ENCODE measurements at places on chromosomes 1 and 21. TPM values are rescaled to one million over a fixed set of nuclear protein-coding genes. Genes with fewer than 3 reads are reported as not detected.
A peak's percentile ranks its signal among the peaks of the same experiment; 100 is the strongest.

DNA sequence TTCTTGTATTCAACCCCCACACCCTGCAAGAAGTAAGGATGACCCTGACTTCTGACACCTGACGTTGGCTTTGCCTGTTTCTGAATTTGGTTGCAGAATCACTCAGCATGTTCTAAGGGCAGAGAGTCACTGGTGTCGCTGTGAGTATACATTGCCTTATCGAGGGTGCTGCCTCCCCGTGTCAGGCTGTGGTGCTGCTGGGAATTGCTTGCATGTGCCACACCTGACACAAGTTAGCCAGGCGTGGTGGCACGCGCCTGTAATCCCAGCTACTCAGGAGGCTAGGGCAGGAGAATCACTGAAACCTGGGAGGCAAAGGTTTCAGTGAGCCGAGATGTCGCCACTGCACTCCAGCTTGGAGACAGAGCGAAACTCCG lies 45.9 kb downstream of the WDR4 start:
- H3K27me3 ChIP-seq, result no peaks in the 10 kb centered on the region
- H3K36me3 ChIP-seq, result no peaks in the 10 kb centered on the region
- H3K4me3 ChIP-seq, result no peak overlapping the region
- DNase-seq, result peak; percentile 46

The ESPN gene
- 10.8 TPM for total RNA-seq

DNA sequence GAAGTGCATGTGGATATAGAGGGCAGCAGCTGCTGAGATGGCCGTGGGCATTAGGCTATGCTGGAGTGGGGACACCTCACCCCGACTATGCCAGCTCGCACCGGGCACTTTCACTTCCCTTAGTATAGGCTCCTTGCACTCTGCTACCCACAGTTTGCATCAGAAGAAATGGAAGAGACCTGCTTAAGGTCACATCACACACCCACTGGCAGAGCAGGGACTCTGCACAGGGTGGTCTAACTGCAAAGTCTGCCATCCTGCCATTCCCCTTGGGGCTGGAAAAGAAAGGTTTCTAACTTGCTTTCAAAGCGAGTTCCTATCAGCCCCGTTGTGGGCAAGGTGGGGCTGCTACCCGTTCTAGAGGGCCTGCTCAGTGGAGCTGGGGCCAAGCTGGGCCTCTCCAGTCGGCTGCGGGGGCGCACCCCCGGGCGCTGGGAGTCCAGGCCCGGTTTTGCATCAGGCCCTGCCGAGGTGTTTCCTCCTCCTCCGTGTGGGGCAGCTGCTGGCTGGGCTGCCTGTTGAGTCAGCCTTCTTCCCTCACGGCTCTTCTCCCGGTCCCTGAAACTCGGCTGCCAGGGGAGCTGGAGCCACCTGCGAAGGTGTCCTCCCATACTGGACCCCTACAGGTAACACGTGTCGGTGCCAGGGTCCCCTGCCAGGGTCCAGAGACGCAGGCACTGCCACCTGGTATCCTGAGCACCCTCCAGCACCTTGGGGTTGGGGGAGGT lies at the start of gene SYTL1:
SYTL1 (plus strand) TSS at position 498 of the 728 bp plus-strand sequence. CDS start 3,313 bp downstream, outside the sequence.
- H3K27ac ChIP-seq, result peak within 1 kb of the TSS; percentile 87
- peaks cover 4% of the 10 kb centered on the region for H3K4me1 ChIP-seq
- H3K27me3 ChIP-seq, result no peaks in the 10 kb centered on the region

DNA sequence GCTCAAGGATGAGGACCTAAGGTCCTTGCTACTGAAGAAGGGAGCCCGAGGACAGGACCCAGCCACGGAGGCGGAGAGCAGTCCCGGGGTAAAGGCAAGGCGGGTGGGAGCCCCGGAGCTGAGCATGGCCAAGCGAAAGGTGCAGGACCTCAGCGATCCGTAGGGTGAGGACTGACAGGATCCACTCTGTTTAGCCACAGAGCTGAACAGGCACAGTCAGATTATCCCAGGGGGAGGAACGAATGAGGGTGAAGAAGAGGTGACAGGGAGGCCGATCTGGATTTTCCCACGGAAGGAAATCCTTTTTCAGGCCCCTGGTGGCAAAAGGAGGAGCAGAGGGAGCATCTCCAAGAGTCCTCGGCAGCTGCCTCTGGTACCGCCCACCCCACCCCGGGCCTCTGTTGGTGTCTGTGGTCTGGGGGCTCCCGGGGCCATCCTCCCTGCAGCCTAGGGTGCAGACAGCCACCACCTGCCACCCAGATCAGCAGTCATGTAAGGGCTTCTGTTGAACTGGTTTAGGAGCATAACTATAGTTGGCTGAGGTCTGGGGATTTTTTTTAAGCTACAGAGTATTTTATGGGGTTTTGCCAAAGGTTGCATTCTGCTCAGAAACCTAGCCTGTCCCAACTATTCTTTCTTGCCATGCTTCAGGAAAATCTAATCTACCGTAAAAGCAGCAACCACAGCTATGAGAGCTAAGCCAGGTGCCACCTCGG lies 32.3 kb upstream of the LBR start:
- H3K36me3 ChIP-seq, result no peaks in the 10 kb centered on the region
- H3K4me1 ChIP-seq, result no peaks in the 10 kb centered on the region
- H3K27ac ChIP-seq, result no peak overlapping the region
- H3K27me3 ChIP-seq, result no peaks in the 10 kb centered on the region

GRCh38 chr1:89945852-89946476 lies 48.9 kb upstream of the ZNF326 start:
- no peaks in the 10 kb centered on the region for H3K27me3 ChIP-seq
- no peak overlapping the region for H3K4me3 ChIP-seq
- DNase-seq, result no peak
- H3K4me1 ChIP-seq, result no peaks in the 10 kb centered on the region
- H3K36me3 ChIP-seq, result no peaks in the 10 kb centered on the region

The CHODL gene
- 0.32 TPM for total RNA-seq

DNA sequence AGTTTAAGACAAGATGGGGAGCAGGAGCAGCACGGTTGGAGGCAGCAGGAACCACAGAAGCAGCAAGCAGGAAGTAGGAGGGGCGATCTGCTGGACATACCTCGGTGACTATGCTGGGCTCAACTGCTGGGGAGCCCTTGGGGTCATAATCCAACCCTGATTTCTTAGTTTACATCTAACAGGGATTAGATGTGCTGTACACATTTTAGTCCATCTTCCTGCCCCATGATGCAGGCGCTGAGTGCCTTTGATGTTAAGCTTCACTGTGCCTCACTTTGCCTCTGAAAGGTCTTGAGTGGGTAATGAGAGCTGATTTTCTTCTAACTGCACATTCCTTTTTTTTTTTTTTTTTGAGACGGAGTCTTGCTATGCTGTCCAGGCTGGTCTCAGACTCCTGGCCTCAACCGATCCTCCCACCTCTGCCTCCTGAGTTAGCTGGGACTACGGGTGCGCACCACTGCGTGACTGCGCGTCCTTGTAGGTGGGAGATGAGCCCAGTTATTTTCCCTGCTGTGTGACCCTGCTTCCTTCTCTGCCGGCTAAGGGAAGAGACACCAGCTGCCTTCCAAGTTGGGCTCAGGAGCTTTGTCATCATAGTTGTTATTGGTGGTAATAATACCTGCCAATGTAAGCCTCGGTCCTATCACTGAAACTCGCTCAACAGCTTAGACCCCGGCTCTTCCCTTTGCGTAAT lies 1.1 kb upstream of the RCAN3 start:
- no peaks in the 10 kb centered on the region for H3K4me1 ChIP-seq
- peak overlapping the region; percentile 74 for H3K4me3 ChIP-seq
- no peaks in the 10 kb centered on the region for H3K36me3 ChIP-seq
- no peaks in the 10 kb centered on the region for H3K27me3 ChIP-seq
- peak overlapping the region; percentile 96 for H3K27ac ChIP-seq
- DNase-seq, result peak; percentile 22

- H3K27me3 ChIP-seq, result no peaks in the 10 kb centered on the region
- no peaks in the 10 kb centered on the region for H3K4me1 ChIP-seq
- no peak for DNase-seq
- H3K27ac ChIP-seq, result no peak overlapping the region
- H3K4me3 ChIP-seq, result no peak overlapping the region
Observed at GRCh38 chr1:174724219-174724618, 275.5 kb upstream of the CACYBP start.

Measured in breast epithelium (tissue), 4 donors.